Tibial nerve (tissue), 4 donors: ENCODE measurements at places on chromosomes 1 and 21.

DNA sequence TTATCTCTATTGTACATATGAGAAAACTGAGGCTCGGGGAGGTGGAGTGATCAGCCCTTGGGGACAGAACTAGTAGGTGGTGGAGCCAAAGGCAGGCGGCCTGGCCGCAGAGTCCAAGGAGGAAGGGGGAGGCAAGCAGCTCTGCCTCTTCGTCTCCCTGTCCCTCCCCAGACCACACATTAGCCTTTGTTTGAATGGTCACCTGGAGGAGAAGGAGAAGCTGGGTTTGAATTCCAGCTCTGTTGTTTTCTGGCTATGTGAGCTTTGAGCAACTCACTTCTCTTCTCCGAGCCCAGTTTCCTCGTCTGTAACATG lies 21.4 kb upstream of the LAPTM5 start:
- no peak for DNase-seq

GRCh38 chr1:35499231-35499630 lies 58.0 kb downstream of the KIAA0319L start:
- DNase-seq = no peak

GRCh38 chr1:163191301-163191700 lies 11.4 kb downstream of the RGS5 start:
- no peak for DNase-seq

DNA sequence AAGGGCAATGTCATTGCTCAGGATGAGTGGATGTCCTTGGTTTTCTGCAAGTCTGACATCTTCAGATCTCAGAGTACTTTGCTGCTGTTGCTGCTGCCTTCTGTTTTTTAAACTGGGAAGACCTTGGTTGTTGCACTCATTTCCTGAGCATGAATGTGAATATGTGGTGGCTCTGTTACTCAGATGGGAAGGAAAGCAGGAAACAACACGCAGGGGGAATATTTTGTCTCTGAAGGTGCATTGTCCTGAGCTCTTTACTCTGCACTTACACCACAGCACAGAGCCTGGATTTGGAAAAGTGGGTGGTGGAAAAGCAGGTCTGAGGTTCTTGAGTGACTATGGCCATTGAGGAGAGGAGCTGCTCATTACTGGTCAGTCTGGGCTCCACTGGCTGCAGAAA lies 36.3 kb downstream of the PTGFRN start:
- DNase-seq = no peak

GRCh38 chr1:103108376-103109150 lies at the start of gene COL11A1:
COL11A1 (minus strand) TSS chr1:103108522; CDS start chr1:103108178, 344 bp downstream.
- DNase-seq = no peak

GRCh38 chr1:179217943-179218507 lies 11.5 kb downstream of the ABL2 start:
- DNase-seq = peak; percentile 38

DNA sequence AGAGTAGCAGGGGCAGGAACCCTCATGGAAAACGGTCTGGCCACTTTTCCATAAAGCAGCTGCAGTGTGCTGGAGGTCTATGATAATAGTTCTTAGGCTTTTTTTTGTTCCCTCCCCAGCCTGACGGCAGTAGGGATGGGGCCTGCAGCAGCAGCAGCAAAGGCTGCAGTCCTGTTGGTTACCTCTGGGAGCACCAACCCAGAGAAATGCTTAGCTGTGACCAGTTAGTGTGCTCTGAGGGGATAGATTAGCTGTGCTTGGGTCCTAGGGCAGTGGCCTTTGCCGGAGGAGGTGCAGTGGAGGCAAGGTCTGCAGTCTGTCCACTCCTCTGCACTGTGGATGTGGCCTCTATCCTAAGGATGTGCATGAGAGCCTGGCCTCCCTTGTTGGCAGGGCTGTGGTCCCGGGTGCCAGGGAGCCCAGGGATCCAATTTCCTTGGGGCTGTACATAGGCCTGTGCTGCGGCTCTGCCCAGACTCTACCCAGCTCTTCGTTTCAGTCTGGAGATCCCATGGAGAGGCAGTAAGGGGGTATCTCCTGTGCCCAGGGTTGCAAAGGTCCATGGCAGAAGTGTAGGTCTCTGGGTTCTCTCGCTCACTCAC lies 322.7 kb downstream of the PTBP2 start:
- DNase-seq = no peak

- no peak for DNase-seq
Observed at GRCh38 chr1:36722871-36723270, 240.2 kb upstream of the CSF3R start.

GRCh38 chr21:41006636-41007035 lies 159.7 kb upstream of the DSCAM start:
- no peak for DNase-seq
